ENCODE measurements at places on chromosomes 12 and 14.

- no peak for DNase-seq
These were observed 299.6 kb downstream of the EMP1 start for GRCh38 chr12:13496111-13496510.

DNA sequence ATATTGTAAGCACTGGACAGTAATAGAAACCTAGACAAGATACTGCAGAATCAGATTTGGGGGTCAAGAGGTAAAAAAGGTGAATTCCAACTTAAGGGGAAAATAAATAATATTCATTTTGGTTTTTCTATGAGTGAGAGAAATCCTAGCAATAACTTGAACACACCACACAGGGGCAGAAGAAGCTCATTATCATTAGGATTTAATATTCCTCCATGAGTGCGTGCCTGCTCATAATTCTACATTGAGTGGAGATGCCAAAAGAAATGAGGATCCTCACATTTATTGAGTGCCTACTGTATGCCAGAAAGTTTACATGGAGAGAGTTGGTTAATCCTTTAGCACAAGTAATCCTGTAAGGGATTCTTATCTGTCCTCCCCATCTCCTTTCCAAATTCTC, 40.5 kb upstream of the C14orf132 start:
- DNase-seq: no peak

DNA sequence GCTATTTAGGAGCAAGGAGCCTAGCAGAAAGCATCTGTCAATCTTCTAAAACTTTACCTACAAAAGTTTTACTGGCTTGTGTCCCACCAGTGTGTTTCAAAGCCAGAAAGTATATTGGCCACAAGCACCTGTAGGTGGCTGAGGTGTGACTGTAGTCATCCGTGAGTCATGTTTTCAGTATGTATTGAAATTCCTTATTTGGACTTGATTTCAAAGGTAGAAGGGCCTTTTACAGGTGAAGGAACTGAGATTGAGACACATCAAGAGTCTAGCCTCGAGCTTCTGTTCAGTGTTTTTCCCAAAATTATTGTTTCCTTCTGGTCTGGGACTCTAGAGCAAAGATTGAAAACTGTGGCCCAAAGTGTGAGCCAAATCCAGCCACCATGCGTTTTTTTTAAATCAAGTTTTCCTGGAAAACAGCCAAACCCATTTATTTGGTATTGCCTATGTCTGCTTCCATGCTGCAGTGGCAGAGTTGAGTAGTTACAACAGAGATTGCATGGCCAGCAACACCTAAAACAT, 195.3 kb upstream of the BCL2L14 start:
- no peak for DNase-seq

- no peak for DNase-seq
These were observed 1.4 kb downstream of the TMBIM4 start for GRCh38 chr12:66168410-66168809.

All from suprapubic skin (tissue), 4 donors.